ENCODE measurements at places on chromosomes 12 and 14.

DNA sequence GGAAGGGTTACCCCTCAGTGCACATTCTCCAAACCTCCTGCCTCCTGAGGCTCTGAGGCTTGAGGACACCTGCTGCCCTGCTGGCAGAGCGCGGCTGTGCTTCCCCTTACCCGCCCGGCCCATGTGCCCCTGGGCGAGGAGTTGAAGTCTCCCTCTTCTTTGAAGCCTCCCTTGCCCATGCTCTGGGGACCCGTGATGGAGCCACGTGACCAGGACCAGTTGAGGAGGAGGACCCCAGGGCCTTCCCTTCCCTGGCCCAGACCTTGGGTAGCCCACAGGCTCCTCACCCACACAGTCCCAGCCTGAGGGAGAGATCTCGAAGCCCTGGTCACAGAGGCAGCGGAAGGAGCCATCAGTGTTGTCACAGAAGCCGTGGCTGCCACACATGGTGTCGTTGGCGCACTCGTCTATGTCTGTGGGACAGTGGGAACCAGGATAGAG, 12.9 kb downstream of the ISCA2 start:
- ATAC-seq, result no peak

DNA sequence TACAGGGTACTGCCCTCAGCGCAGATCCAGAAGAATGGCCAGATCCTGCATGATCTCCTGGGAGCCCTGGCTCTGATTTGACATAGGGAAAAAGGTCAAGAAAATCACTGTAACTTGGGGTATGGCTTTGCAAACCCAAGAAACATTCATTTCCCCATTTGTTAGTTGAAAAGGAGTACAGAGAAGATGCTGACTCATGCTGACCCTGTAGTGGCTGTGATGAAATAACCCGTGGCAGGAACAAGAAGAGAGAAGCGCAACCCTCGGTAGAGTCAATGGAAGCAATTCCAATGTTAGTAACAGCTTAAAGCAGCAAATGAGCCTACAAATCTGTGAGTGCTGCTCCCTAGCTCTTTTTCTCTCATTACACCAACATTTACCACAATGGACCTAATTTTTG, 281.6 kb upstream of the NPAS3 start:
- no peak for ATAC-seq

GRCh38 chr12:51951199-51951842, at the start of gene ACVR1B:
Gene ACVR1B, plus strand, starts transcription at chr12:51951699. Its CDS starts 45 bp downstream, at chr12:51951744.
- peak; percentile 92 for ATAC-seq

DNA sequence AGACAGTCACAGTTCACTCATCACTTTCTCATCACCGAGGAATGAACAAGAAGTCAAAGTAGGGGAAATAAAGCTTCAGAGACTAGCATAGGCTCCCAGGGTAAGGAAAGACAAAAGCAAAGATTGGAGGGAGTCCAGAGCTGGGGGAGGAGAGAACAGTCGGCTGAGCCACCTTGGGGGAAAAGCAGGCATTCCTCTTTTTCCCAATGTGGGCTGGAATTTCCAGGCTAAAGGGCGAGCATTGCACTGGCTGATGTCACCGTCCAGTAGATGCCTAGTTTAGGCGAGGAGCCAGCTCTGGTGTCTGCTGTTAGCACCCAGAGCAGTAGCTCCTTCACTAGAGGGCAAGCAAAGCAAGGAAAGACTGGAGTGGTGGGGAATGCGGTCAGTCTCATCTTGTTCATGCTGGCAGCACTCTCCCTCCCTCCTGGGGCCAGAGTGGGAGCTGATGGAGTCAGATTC, 8.5 kb upstream of the KRT75 start:
- no peak for ATAC-seq

DNA sequence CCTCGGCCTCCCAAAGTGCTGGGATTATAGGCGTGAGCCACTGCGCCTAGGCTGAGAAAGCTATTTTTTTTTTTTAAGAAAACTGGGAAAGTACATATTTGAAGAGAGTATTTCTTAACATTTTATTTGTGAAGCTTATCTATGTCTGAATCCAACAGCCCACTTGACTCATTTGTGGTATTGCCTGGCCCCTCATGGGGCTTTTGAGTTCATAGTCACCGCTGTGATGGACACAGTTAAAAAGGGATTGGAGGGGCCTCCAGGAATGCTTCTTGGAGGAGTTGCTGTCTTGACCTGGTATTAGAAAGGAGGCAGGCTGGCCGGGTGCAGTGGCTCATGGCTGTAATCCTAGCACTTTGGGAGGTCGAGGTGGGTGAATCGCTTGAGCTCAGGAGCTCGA, 26.5 kb downstream of the BCL7A start:
- no peak for ATAC-seq

- ATAC-seq, result no peak
Measured at GRCh38 chr14:74324931-74325361, 22.2 kb upstream of the ABCD4 start.

- ATAC-seq, result no peak
Measured at GRCh38 chr12:76762601-76762980, 1.3 kb upstream of the ZDHHC17 start.

DNA sequence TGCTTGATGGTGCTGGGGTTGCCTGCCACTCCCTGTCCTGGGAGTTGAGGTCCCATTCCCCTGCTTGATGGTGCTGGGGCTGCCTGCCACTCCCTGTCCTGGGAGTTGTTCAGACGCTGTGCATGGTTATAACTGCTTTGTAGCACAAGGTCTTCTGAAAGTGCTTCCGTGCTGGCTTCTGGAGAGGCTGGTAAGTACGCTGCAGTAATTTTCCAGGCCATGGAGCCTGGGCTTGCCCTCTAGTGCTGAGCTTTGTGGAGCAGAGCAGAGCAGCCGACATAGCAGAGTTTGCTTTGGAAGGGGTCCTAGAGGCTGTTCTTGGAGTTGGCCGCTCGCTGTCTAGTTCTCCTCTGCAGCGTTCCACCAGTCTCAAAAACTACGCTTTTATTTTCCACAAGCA, 6.3 kb downstream of the B4GALNT3 start:
- ATAC-seq, result no peak

- no peak for ATAC-seq
Measured at GRCh38 chr12:115313929-115314328, 630.0 kb upstream of the TBX3 start.

DNA sequence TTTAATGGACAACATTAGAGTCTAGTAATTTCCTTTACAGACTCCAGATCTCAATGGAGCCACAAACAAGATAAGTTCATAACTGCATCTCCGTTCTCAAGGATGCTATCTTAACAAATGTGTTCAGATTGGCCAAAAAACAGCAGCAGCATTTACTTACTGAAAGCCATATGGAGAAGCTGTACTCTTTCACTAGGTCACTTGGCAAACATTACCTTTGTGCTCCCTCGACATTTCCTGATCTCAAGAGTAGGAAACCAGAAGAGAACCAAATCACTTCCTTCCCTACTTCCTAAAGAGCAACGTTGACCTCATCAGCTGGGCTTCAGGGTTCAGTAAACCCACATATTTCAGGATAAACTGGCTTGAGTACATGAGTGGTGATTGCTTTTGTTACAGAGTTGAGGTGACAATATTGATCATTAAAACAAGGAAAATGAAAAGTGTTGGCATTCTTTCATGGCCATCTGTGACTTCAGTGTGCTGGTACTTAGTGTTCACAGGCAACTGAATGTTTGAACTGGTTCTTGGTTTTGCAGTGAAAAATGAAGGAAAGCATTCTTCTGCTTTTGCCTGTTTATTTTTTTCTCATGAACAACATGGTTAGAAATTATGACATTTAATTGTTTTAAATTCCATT, 449.6 kb downstream of the TMEM117 start:
- ATAC-seq, result no peak

DNA sequence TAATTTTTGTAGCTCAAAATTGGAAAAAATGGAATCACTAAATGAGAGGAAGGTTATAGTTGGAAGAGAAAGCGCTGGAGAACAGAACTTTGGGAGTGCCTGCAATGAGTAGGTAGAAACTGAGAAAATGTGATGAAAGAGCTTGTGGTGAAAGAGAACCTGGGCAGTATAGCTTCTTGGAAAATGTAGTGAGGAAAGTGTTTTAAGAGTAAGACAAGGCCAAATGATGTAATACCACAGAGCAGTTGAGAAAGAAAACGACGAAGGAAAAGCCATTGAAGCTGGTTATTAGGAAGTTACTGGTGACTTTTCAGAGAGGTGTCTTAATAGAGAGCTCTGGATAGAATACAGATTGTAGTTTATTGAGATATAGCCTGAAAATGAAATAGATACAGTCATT, 255.3 kb downstream of the AEBP2 start:
- ATAC-seq, result no peak

GRCh38 chr14:76931631-76932402, 96.7 kb downstream of the IRF2BPL start:
- ATAC-seq, result no peak

DNA sequence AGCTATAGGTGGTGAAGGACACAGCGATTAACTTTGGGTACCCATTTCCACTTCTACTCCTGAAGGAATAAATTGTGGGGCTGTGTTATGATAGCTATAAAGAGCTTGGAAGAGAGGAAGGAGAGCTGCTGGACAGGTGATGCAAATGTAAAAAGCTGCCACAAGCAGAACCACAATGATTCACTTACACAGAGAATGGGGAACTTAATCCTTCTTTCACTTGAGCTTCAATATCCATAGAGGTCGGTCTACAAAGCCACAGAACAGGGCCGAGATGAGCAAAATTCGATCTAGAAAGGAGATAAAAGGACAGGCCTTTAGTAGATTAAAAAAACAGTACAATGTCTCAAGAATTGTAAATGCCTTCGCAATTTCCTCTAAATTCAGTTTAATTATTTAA, 831.1 kb downstream of the LRFN5 start:
- ATAC-seq, result no peak

DNA sequence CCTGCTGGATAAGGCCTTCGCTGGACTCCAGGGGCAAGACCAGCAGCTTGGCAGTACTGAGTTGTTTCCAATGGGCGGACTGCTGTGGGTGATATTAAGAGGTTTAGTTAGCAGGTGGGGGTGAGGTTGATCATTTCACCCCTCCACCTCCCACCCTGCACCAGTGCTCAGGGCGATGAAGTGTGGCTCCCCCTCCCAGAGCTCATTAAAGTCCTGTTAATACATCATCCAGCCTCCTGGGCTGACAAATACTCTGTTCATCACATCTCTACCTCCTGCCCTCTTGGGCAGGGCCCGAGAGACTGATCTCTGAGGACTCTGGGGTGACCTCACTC, 2.4 kb upstream of the FIGNL2 start:
- ATAC-seq, result no peak

- no peak for ATAC-seq
Measured at GRCh38 chr12:103677905-103678304, 90.8 kb downstream of the STAB2 start.

DNA sequence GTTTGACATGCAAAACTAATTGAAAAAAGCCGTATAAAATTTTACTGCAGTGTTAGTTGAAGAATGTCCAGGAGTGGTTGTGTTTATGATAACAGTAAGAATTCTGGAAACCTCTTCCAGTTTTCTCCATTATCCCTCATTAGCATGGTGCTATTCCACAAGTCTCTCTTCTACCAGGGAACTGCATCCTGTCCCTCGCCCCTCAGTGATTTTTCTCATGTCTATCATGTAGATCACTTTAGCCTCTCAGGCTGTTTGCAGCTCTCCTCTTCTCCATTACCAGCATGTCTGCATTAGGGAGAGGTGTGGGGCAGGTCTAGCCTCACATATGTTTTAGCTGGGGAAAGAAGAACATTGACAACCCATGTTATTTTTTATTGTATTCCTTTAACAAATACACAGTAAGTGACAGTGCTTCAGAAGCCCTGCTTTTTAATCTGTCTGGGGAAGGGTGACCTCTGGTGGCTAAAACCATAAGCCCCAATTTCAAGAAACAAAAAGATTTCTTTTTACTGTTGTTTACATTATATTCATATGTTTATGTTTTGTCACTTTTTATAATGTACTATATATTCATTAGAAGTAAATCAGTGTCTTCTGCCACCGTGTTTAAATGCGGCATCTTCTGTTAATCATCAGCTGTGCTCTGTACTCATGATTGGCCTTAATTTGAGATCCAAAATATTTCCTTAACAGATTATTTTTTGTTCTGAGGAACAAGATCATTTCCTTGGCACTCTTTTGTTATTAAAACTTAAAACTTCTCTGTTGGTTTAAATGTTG, 70.7 kb downstream of the RASSF8 start:
- no peak for ATAC-seq

- no peak for ATAC-seq
Measured at GRCh38 chr12:79121486-79121885, 256.9 kb downstream of the SYT1 start.

GRCh38 chr12:65800937-65801336, 23.3 kb upstream of the HMGA2 start:
- no peak for ATAC-seq

DNA sequence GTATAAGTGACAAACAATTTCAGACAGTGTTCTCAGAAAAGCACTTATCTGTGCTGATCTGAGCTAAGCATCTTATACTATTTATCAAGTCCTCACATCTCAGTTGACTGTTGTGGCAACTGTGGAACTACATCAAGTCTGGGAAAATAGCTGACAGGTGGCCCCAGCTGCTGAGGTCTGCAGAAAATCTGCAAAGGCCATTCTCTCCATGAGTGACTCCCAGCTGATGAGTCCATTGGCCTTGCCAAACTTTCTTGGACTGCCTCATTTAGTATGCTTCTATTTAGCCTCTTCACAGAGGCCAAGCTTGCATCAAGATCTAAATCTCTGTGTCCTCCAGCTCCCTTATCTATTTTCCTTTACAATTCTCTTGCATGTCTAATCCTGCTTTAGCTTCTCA, 174.5 kb upstream of the RBM19 start:
- ATAC-seq, result no peak

GRCh38 chr14:35695647-35696046, 113.4 kb downstream of the RALGAPA1 start:
- no peak for ATAC-seq

- no peak for ATAC-seq
Measured at GRCh38 chr12:111025792-111026430, 105.5 kb upstream of the MYL2 start.

DNA sequence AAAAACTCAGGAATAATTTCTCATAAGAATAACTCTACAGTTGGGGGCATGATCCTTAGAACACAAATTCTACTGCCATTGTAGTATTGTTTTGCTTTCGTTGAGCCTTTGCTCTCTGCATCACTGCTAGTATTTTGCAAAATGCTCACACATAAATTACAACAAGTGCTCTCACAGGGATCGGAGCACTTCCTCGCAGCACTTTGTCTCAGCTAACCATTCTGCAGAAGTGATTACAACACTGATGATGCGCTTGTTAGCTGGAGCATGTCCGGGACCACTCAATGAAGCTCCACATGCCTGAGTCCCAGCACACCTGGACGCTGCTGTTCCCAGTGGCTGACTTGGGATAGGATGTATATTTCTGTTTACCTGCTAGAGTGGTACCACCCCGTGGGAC, 31.6 kb downstream of the MOAP1 start:
- no peak for ATAC-seq

GRCh38 chr12:100201604-100202423, 1.2 kb downstream of the ACTR6 start:
- ATAC-seq, result no peak

DNA sequence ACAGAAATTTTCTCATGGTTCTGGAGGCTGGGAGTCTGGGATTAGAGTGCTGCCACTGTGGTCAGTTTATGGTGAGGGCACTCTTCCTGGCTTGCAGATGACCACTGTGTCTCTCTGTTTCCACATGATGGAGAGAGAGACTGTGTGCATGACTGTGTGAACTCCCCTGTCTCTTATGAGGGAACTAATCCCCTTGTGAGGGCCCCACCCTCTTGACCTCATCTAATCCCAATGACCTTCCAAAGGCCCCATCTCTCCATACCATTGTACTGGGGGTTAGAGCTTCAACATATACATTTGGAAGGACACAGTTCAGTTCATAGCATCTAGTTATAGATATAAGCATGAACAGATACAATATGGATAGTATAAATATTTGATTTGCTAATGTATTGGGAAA, 31.7 kb downstream of the ANO6 start:
- no peak for ATAC-seq
